Activated T-cell treated with anti-CD3 and anti-CD28 coated beads, Interleukin-2, amount 50 U/mL, for 24 hours (primary cell): ENCODE measurements at places on chromosomes 12 and 14.

GRCh38 chr12:106289196-106289681 is 13.3 kb upstream of the TCP11L2 start:
- DNase-seq: no peak

DNA sequence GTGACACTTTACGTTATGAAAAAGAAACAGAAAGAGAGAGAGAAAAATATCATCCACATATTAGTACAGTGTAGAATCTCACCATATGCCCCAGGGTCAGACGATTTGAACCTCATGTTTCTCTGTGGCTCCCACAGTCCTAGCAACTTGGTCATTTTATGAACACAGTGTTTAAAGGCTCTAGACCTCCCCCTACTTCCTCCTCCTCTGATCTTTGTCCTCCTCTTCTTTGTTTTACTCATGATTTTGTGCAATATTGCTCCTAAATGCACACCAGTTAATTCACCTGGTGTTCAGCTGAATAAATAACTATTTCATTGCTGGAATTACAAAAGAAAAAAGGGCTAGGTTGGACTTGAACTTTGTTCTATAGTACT is 18.2 kb downstream of the GLT1D1 start:
- no peak for DNase-seq

DNA sequence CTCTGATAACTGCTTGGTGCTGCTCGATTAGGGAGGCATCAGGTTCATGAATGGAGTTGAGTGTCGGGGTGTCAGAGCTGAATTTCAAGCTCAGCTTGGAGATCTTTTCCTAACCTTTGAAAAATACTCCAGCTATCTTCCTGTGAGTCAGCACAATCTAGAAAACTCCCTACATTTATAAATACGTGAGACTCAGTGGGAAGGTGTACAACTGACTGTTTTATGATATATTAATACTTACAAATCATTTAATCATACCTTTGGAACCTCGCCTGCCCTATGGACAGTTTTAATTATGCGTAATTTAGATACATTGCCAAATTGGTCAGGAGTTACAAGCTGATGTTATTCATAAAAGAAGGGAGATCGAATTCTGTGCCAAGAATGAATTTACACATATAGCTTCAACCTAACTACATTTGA is 961 bp downstream of the CMAS start:
- DNase-seq: no peak

DNA sequence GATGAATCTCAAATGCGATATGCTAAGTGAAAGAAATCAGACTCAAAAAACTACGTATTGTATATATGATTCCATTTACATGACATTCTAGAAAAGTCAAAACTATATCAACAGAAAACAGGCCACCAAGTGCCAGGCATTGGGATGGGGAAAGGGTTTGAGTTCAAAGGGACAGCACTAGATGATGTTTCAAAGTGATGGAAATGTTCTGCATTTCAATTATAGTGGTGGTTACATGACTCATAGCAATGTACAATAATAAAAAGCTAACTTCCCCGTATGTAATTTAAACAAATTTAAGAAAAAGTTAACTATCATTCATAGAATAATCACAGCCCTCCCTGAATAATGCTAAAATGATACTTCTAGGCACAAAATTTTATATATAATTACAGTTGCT is 13.5 kb downstream of the HECTD1 start:
- no peak for DNase-seq

DNA sequence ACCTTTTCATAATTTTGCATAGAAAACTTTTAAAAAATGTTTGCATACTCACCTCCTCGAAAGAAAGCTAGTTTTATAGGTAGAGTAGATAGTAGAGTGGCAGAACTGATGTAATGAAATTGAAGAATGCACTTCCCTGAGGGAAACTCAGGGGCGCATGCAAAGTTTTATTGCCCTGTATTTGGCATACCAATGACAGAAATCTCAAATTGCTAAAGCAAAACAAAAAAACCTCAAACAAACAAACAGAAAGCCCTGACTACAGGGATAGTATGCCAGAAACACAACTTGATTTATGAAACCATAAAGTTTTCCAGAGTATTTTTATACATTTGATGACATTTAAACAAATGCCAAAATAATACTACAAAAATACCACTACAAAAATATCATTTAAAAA is 1.8 kb downstream of the RASSF9 start:
- DNase-seq: no peak

DNA sequence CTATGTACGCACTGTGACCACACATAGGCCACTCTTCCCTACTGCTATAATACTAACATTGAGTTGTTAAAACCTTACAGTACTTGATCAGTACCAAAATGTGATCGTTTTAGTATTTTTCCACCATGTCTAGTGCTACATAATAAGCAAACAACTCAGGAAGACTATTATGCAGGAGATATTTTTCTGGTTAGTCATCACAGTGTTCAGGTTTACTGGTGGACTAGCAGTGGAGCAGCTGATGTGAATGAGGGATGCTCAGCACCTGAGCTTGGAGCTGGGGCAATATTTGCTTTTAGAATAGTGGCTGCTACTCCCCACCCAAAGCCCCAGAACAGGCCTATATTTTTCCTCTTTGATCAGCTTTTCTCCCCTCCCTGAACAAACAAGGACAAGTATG is 513.1 kb downstream of the KCNH5 start:
- DNase-seq: no peak

- DNase-seq: no peak
These were observed 28.9 kb upstream of the TDRD9 start for GRCh38 chr14:103899316-103899715.

- DNase-seq: no peak
These were observed 43.5 kb downstream of the CMKLR1 start for GRCh38 chr12:108295641-108296040.

GRCh38 chr14:34199585-34199984 is 248.7 kb upstream of the EGLN3 start:
- DNase-seq: no peak

DNA sequence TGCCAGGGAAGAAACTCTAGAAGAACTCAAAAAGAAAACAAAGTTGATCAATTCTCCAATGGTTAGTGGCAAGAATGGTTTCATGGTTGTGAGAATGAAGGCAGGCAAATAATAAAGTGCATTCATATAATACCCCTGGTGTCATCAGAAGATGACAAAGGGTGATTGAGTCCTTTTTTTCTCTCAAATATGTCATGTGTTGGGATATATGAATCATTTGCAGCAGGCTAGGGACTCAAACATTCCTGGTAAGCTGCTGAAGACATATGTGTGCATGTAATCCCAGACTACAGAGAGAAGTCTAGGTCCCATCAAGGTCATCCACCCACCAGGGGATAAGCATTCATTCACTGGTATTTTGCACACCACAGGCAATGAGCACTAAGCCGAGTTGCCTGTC is 82.4 kb upstream of the MYF6 start:
- DNase-seq: no peak
